Stimulated activated CD4-positive, alpha-beta T cell treated with anti-CD3 and anti-CD28 coated beads, Interleukin-15, amount 100 ng/mL, for 1 hour (primary cell): ENCODE measurements at places on chromosomes 11 and 22.

DNA sequence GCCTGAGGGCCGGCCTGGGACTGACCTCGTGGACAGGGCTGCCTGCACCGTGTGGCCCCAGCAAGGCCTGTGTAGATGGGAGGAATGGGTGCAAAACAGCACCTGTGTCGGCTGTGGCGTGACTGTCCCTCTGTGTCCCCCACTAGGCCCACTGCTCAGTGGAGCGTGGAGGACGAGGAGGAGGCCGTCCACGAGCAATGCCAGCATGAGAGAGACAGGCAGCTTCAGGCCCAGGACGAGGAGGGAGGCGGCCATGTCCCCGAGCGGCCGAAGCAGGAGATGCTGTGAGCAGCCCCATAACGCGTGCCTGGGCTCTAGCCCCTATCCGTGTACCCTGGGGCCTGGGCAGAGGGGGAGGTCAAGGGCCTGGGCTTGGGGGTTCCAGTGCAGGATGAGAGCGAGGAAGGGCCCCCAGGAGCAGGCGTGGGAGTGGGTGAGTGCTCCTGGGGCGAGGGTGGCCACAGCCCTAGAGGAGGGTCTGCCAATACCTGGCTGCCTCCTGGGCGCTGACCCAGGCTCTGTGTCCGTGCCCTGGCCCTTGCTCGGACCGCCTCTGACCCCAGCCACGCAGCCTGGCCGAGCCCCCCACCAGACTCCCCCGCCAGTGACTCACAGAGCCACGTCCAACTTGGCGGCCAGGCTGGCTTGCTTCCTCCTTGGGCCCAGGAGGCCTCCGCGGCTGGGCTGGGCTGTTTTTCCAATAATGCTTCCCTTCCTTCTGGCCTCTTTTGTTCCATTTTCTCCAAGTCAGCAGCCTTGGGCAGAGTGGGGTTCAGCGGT lies 11.6 kb downstream of the PRR33 start:
- no peak for DNase-seq

GRCh38 chr22:21447694-21448402 lies 19.3 kb upstream of the TMEM191C start:
- DNase-seq, result no peak

GRCh38 chr11:15754221-15754620 lies 602.1 kb downstream of the SOX6 start:
- DNase-seq, result no peak

- DNase-seq, result no peak
Measured at GRCh38 chr11:120704256-120704750, 192.8 kb downstream of the GRIK4 start.

GRCh38 chr22:17792299-17792698 lies 18.0 kb upstream of the BID start:
- DNase-seq, result no peak

GRCh38 chr22:48318575-48319320 lies 1508.9 kb downstream of the BRD1 start:
- no peak for DNase-seq

DNA sequence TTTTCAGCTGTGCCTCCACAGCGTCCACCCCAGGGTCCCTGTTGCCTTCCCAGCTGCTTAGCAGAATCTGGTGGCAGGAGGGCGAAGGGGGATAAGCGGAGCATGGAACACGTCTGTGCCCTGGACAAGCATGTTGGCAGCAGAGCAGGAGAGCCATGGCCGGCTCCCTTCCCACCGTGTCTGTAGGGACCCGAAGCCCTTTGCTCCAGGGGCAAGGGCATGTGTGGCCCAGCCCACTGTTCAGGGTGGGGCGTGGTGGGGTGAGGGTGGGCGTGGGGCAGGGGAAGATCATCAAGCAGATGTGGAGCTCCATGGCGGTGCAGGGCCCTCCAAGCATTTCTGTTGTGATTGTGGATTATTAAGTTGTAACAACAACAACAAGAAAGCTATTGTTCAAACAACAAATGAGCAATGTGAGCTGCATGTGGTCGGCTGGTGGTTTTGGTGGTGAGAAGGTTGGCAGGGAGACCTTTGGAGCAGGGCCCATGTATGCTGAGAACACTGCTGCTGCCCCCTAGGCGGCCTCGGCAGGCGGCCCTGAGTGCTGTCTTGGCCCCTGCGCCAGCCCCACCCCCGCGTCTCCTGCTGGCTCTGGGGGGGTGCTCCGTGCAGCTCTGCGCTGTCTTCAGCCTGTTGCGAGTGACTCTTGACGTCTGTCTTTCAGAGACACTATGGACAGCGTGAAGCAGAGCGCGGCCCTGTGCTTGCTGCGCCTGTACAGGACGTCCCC lies 50.9 kb downstream of the AP2A2 start:
- no peak for DNase-seq

DNA sequence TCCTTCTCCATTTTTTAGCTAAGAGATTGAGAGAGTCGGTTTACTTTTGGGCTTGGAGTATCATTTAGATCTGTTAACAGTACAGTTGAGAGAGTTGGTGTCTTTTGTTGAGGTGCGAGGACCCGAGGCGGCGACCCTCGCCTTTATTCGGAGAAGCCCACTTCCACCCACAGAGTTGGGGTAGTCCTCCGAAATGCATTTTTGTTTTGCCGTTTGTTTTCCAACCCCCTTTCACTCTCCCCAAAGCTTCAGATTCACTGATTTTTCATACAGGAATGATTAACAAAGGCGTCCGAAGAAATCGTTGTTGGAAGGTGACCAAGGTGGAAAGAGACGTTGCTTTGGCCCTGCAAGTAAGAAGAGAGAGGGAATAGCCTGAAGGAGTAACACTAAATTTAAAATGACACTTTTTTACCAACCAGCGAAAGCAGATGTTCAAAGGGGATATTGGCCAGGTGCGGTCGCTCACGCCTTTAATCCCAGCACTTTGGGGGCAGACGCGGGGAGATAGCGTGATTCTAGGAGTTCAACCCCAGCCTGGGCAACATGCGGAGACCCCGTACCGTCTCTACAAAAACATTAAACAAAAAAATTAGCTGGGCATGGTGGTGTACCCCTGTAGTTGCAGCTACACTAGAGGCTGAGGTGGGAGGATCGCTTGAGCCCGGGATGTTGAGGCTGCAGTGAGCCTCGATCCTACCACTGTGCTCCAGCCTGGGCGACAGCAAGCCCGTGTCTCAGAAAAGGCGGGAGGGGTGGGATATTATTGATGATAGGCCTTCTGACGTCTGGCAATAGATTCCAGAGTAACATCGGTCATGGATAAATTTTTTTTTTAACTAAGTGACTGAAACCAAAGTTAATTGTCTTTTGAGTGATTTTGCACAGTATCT lies 899 bp upstream of the RAB30 start:
- DNase-seq, result no peak

GRCh38 chr11:47056261-47056915 lies 119.8 kb downstream of the CSTPP1 start:
- no peak for DNase-seq

DNA sequence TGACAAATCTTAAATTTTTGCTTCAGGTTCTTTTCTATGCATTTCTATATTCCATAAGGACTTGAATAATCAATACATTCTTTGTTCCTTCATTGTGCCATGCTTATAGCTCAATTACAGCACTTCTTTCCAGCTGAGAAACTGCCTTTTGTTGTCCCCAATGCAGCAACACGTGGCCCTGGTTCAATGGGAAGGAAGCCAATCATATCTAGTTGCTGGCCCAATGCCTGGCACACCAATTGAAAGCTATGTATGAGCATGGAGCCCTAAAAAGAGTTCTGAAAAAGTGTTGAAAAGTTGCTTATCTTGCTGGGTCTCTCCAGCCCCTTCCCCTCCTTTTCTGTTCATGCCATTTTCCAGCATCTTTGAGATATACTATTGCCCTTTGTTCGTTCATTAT lies 448.0 kb upstream of the FAT3 start:
- no peak for DNase-seq

- DNase-seq, result no peak
Measured at GRCh38 chr11:127531167-127531566, 530.6 kb upstream of the KIRREL3 start.

DNA sequence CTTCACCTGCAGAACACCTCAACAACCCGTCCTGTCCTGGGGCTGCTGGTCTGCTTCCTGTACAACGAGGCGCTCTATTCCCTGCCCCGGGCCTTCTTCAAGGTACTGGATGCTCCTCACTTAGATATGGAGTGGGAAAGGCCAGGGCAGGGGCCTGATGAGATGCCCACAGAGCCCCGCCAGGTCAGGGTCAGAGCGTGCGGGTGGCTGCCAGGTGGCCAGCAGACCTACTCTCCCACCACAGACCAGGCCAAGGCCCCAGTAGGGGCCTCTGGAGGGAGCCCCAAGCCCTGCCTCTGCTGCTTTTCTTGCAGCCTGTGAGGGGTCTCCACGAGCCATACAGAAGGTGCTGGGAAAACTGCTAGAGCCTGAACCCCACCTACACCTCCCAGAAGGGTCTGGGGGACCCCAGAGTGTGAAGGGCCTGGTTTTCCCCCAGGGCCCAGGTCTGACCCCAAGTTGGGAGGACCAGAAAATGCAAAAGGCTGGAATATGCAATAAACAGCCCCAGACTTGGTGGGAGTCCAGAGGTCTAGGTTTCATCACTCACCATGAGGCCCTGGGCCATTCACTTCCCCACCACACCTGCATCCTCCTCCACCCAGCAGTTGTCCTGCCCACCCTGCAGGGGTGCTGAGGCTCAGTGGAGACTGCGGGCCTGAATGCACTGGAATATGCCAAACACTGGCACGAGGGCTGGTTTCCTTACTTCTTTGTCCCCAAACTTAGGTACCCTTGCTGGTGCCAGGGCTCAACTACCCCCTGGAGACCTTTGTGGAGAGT lies 14.7 kb downstream of the ZDHHC24 start:
- DNase-seq, result no peak

GRCh38 chr11:69832561-69833413 lies 13.6 kb upstream of the FGF3 start:
- no peak for DNase-seq

DNA sequence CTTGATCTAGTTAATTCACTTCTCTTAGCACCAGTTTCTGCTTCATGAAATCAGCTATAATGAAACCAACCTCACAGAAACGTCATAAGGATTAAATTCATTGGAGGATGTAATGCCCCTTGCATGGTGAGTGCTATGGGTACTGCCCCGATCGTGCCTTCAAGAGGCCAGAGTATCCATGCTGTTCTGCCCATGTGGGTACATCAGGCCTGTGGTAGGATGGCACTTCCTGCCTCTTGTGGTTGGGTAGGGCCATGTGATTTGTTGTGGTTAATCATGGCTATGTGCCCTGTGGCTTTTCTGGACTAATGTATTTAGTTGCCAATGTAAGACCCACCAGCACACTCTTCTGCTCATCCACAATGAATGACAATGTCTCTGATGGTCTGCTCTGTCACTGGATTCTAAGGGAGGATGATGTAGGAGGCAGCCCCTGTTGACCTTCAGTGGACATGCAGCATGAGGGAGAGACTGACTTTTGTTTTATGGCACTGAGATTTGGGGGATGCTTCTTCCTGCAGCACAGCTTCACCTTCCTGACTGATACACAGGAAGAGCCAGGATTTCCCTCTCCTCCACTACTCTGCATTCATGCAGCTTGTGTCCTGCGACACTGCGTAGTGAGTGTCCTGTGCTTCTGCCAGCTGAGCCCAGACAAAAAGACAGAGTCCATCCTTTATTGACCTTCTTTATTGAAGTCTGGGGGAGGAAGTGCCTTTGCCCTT lies 66.2 kb downstream of the DHCR7 start:
- no peak for DNase-seq

GRCh38 chr11:128477811-128478210 lies 109.5 kb downstream of the ETS1 start:
- DNase-seq, result no peak

DNA sequence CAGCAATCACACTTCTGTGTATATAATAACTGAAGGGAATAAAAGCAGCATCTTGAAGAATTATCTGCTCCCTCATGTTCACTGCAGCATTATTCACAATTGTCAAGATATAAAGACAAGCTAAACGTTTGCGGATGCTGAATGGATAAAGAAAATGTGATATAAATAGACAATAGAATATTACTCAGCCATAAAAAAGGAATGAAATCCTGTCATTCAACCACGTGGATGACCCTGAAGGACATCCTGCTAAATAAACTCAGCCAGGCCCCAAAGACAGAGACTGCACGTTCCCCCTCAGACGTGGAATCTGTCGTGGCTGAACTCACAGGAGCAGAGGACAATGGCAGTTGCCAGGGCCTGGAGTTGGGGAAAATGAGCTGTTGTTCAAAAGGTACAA lies 9.6 kb downstream of the ZNF195 start:
- no peak for DNase-seq

GRCh38 chr11:10561947-10562346 lies 6.5 kb downstream of the LYVE1 start:
- DNase-seq, result no peak

GRCh38 chr22:45552017-45552411 lies 49.3 kb downstream of the FBLN1 start:
- DNase-seq, result no peak

- no peak for DNase-seq
Measured at GRCh38 chr22:39097098-39098020, at the start of gene APOBEC3H. Gene APOBEC3H (plus strand): TSS chr22:39097244. CDS start chr22:39100279, 3,035 bp downstream.

GRCh38 chr11:96072592-96072991 lies 148.7 kb upstream of the MTMR2 start:
- no peak for DNase-seq

DNA sequence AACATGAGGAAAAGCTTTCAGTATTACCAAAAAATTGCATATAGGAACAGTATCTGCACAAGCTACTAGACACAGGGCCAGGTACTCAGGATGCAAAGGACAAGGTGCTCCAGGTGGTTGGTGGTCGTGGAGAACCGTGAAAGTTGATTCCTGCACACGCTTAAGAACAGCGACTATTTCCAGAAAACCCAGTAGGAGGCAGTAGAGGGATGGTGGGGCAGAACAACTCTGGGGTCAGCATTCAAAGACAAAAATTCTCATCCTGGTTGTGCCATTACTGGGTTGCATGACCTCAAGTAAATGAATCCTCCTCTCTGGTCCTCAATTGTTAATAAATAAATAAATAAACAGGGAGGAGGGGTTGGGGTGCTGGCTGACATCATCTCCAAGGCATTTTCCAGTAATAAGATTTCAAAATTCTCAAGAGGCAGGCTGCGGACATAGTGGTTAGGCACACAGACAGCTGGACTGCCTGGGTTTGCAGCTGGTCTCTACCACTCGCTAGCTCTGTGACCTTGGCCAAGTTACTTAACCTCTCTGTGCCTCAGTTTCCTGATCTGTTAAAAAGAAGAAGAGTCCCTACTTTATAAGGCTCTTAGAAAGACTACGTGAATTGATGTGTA lies 89.6 kb downstream of the ISX start:
- DNase-seq, result no peak

DNA sequence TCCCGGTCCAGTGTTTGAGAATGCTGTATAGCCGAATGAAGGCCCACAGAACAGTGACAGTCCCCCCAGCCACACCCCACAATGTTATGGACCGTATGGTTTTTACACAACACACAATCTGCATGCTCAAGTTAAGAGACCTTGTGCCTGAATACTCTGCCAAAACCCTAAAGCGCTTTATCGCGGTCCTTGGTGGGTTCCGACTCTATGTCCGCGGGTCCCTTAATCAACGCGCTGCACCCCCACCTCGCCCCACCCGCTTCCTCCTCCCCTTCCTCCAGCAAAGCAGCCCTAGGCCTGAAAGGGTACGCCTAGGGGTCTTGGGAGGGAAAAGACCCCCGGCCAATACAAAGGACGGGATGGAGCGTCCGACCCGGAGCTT lies 442 bp downstream of the COPB1 start:
- no peak for DNase-seq

GRCh38 chr11:117907276-117908108 lies 21.7 kb downstream of the TMPRSS13 start:
- DNase-seq, result peak; percentile 50

GRCh38 chr11:73518195-73518594 lies 79.7 kb downstream of the FAM168A start:
- no peak for DNase-seq

- no peak for DNase-seq
Measured at GRCh38 chr11:70034740-70035365, 43.3 kb upstream of the ANO1 start.

GRCh38 chr11:93822359-93822758 lies 28.1 kb downstream of the VSTM5 start:
- DNase-seq, result no peak
